ENCODE measurements at places on chromosomes 13 and 19. TPM values are rescaled to one million over a fixed set of nuclear protein-coding genes. Genes with fewer than 3 reads are reported as not detected.

- DNase-seq, result no peak
These were observed 16.2 kb downstream of the NUFIP1 start for GRCh38 chr13:44972956-44973581.

- DNase-seq, result no peak
These were observed 28.2 kb upstream of the GPI start for GRCh38 chr19:34336781-34337271.

DNA sequence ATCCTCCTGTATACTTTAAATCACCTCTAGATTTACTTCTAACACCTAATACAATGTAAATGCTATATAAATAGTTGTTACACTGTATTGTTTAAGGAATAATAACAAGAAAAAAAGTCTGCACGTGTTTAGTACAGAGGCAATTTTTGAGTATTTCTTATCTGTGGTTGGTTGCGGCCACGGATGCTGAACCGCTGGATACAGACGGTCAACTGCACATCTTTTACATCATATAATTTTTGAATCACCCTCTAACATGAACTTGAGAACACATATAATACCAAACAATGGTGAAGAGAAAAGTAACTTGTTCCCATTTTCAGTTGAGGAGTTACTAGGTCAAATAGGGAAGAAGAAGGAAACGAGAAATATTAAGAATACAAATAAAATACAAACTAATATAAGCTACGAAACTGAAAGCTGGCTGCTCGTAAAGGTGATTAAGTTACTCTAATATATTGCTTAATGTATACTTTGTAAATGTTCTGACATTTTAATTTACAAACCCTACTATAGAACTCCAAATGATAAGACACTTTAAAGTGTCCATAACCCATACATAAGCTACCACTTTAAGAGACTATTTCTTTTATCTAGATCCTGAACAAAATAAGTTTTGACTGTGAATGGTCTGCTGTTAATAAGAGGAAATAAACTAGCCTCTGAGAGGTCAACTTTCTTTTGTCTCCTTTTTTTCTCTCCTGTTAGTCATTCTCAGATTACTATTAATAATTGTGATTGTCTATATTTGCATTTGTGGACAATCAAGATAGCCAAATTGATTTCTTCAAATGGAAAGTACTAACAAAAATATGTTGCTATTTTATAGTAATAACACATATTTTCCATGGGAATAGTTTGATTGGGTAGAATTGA is 457.4 kb downstream of the DIAPH3 start:
- DNase-seq, result no peak

DNA sequence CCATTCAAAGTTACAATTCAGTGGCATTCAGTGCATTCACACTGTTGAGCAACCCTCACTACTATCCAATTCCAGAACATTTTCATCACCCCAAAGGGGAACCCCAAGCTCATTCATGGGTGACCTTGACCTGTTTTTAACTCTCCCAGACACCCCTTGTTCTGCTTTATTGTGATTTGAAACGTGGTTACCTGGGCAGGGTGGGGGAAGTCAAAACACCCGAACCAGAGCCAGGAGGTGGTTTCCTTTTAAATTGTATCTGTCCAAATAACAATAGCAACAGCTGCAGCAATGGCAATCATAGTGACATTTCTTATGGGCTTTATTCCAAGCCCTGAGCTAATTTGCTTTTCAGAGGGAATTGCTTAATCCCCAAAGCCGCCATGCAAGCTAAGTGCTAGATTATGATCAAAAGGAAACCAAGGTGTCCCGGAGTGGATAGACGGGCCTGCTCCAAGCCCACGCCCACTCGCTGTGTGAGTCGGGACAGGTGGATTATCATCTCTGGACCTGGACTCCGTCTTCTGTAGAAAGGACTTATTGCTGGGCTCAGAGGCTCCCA is 6.1 kb downstream of the PTGIR start:
- no peak for DNase-seq

DNA sequence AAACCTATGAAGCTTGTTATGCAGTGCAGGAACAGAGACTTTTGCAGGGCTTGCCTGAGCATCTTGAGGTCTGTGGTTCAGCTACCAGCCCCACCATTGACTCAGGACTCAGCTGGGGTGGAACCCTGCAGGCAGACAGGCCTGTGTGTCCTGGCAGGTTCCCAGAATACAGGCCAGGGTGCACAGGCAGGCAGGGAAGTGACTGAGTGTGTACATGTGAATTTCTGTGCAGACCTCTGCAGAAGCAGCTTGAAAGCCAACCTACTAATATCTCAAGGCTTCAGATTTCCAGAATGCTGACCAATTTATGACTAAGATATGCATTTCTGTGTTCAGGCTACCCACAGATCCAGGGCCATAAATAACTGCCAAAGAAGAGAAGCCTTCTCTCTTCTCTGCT is 254.4 kb downstream of the DLEU7 start:
- no peak for DNase-seq

- DNase-seq, result no peak
These were observed 16.3 kb downstream of the TLE2 start for GRCh38 chr19:3012621-3013262.

- DNase-seq, result peak; percentile 11
These were observed 32.2 kb downstream of the MYO9B start for GRCh38 chr19:17107546-17108452.

DNA sequence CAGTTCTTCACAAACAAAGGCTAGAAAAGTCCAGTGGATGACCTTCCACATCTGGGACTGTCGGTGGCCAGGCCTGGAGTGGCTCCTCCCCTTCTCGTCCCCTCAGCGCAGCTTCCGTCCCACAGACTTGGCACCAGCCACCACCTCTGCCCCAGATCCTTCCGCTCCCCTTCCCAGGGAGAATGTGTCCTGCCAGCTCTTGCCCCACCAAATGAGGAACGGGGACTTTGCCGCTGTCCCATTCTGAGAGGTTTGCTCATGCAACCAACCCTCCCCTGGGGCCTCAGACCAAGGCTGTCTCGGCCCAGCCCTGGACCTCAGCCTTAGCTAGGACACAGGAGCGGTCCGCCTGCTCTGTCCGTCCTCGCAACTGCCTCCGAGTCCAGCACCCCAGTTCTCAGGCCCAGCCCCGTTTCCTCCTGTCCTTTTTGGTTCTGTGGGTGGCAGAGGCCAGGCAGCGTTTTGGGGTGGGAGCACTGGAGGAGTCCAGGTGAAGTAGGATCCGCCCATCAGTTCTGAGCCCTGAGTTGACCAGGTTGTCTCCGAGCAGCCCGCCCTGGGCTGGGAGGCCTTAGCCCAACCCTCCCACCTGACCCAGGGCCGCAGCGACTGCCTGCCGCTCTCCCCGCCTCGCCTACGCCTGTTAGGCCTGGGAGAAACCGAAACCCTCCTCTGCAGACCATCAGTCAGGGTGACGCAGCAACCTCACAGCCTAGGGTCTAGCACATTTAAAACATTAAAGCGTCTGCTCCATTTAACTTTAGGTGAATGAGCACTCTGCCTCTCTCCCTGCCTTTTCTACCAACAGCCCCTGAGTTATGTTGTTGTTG is 284.3 kb downstream of the FOXO1 start:
- no peak for DNase-seq

DNA sequence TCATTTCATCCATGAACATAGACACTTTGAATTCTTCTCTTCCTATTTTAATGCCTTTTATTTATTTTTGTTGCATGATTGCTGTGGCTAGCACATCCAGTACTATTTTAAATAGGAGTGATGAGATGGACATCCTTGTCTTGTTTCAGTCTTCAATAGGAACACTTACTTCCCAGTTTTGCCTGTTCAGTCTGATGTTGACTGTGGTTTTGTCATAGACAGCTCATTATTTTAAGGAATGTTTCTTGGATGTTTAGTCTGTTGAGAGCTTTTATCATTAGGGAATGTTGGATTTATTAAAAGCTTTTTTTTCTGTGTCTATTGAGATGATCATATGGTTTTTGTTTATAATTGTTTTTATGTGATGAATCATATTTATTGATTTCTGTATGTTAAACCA is 586.6 kb downstream of the SLITRK1 start:
- DNase-seq, result no peak

- no peak for DNase-seq
These were observed 1.3 kb downstream of the B3GNT3 start for GRCh38 chr19:17796013-17796837.

DNA sequence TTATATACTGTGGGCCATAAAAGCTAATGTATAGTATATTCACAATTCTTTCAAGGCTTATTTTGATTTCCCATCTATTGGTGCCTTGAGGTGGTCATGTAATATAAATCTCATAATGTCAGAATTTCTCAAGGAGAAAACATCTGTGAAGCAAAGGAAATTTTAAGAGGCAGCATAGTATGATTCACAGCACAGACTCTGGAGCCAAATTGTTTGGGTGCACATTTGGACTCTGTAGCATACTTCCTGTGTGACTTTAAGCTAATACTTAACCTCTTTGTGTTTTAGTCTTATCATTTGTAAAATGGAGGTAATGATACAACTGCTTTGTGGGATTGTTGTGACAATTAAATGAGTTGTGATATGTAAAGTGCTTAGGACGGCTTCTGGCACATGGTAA is 67.6 kb downstream of the PIBF1 start:
- DNase-seq, result no peak

DNA sequence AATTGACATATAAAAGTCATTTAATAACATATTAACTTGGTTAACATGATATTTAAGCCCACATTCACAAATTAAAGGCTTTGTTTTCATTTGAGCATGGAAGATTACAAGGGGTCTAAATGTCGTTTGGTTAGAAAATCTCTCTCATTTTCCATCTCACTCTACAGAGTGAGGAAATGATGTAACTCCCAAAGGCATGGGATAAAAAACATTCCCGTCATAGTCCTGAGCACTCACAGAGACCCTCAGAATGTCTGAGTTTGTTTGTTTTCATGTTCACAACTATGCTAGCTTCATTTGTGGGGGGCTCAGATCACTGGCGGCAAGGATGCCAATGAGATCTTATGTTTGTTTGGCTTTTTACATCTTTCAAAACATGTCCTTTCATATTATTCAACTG is 307.5 kb downstream of the TBC1D4 start:
- DNase-seq, result no peak

DNA sequence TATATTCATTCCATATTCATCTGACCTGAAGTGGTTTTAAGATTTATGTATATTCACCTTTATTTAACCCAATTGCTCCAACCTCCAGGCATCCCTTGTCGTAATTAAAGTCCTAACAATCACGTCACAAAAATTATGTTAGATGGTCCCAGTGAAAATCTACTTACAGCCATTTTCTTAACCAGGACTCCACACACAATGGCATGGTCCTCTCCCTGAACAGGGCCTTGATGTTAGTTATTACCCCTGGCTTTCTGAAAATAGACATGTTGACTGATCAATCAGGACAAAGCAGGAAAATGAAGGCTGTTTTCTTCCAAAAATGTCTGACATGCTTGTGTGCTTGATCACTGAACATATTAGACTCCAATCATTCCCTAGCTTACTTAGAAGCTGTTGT is 542.7 kb upstream of the SLITRK5 start:
- no peak for DNase-seq

- no peak for DNase-seq
These were observed 9.5 kb upstream of the TLE5 start for GRCh38 chr19:3071768-3072167.

GRCh38 chr13:27654059-27654458 is 32.4 kb downstream of the POLR1D start:
- no peak for DNase-seq

GRCh38 chr13:86554066-86554465 is 754.8 kb upstream of the SLITRK6 start:
- DNase-seq, result no peak

- DNase-seq, result no peak
These were observed 1290.0 kb downstream of the UQCRFS1 start for GRCh38 chr19:27922970-27923369.

- no peak for DNase-seq
These were observed 111.1 kb downstream of the MIPEP start for GRCh38 chr13:23778002-23778652.

GRCh38 chr13:46747031-46747820 is 49.7 kb downstream of the ESD start:
- no peak for DNase-seq

DNA sequence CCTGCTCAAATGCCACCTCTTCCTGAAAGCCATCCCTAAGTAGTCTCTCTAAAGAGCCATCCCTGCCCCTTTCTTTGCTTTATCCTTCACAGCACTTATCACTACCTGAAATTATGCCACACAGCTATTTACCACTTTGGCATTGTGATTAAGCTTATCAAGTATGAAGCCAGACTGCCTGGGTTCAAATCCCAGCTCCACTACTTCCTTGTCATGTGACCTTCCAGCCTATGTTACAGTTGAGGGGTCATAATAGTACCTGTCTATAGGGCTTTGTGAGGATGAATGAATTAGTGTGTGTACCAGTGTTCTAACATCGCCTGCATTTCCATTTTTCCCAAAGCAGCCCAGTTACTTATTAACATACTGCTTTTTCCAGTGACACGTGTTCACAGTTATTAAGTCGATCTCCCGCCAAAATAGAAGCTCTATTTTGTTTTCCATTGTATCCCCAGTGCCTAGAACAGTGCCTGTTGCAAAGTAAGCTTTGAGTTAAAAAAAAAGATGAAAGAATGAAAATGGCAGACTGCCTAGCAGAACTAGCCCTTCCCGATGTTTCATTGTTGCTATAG is 32.8 kb downstream of the ZSWIM9 start:
- no peak for DNase-seq

GRCh38 chr13:112781881-112782361 is 92.1 kb downstream of the ATP11A start:
- no peak for DNase-seq

GRCh38 chr19:38759590-38760003 is 13.7 kb downstream of the LGALS7 start:
- DNase-seq, result no peak

GRCh38 chr19:17757125-17757524 is 5.8 kb downstream of the FCHO1 start:
- no peak for DNase-seq

GRCh38 chr19:10636304-10636972 is 11.1 kb downstream of the SLC44A2 start:
- no peak for DNase-seq

DNA sequence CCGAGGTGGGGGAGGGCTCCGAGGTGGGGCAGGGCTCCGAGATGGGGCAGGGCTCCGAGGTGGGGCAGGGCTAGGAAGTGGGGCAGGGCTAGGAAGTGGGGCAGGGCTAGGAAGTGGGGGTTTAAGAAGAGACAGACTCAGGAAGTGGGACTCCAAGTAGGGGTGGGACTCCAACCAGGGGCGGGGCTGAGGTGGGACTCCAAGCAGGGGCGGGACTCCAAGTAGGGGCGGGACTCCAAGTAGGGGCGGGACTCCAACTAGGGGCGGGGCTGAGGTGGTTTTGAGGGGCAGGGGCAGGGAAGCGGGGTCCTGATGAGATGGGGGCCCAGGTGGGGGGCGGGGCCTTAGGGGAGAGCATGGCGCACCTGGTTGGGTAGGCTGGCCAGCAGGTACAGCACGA is 13.6 kb downstream of the CFD start:
- no peak for DNase-seq

Gene PNMA8C
- 1.6 TPM for total RNA-seq

Gene NTN5
- 0.53 TPM for total RNA-seq

Gene GRWD1
- 13.6 TPM for total RNA-seq

Gene PSPN
- total RNA-seq, result 1.4 TPM

Gene PRRG2
- total RNA-seq, result 1.6 TPM

Gene RNF17
- total RNA-seq, result not detected

Gene LCP1
- total RNA-seq, result 43.5 TPM

Gene LHFPL6
- 84.3 TPM for total RNA-seq

Gene VSTM1
- total RNA-seq, result not detected

Gene ZNF546
- 23.4 TPM for total RNA-seq

Gene C13orf42
- not detected for total RNA-seq

Gene DLEU7
- total RNA-seq, result 0.11 TPM
